Astrocyte (in vitro differentiated cells and primary cell): ENCODE measurements at places on chromosomes 6 and 20. TPM values are rescaled to one million over a fixed set of nuclear protein-coding genes. Genes with fewer than 3 reads are reported as not detected.

The DYNLRB1 gene
- total RNA-seq, result 112 and 118 TPM in 2 replicates

- no peaks in the 10 kb centered on the region for H3K27me3 ChIP-seq
- H3K4me1 ChIP-seq, result peaks cover 38% of the 10 kb centered on the region
- H3K4me3 ChIP-seq, result peak overlapping the region; percentile 24
- peak overlapping the region; percentile 62 for H3K27ac ChIP-seq
- peak; percentile 71 for DNase-seq
Observed at GRCh38 chr6:40950986-40951698, 87.9 kb downstream of the UNC5CL start.

- H3K36me3 ChIP-seq, result no peaks in the 10 kb centered on the region
- no peak for DNase-seq
- H3K4me1 ChIP-seq, result no peaks in the 10 kb centered on the region
- no peak overlapping the region for H3K27ac ChIP-seq
Observed at GRCh38 chr6:157683707-157684106, 139.3 kb upstream of the SNX9 start.

The ELOVL2 gene
- 4.6 and 5.7 TPM in 2 replicates for total RNA-seq

- H3K4me3 ChIP-seq, result no peak overlapping the region
- H3K4me1 ChIP-seq, result no peaks in the 10 kb centered on the region
- peaks cover 68% of the 10 kb centered on the region for H3K36me3 ChIP-seq
- no peak overlapping the region for H3K27ac ChIP-seq
- DNase-seq, result no peak
- no peaks in the 10 kb centered on the region for H3K27me3 ChIP-seq
Observed at GRCh38 chr6:7881765-7882500, 28.7 kb downstream of the TXNDC5 start.

The EFCAB8 gene
- total RNA-seq, result 0.41 and 0.65 TPM in 2 replicates

DNA sequence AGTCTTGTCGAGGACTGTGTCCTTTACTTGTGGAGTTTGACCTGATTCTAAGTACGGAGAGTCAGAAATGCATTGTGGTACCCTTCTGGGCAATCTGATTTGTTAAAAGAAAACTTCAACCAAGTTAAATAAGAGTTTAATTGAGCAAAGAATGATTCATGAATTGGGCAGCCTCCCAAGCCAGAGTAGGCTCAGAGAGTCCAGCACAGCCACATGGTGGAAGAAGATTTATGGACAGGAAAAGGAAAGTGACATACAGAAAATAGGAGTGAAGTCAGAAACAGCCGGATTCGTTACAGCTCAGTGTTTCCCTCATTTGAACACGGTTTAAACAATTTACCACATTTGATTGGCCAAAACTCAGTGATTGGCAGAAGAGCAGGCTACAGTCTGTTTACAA lies 329.2 kb downstream of the DHX35 start:
- no peak overlapping the region for H3K4me3 ChIP-seq
- no peaks in the 10 kb centered on the region for H3K27me3 ChIP-seq
- no peak overlapping the region for H3K27ac ChIP-seq
- peak; percentile 76 for DNase-seq
- H3K4me1 ChIP-seq, result no peaks in the 10 kb centered on the region
